ENCODE measurements at places on chromosomes 12 and 14.

GRCh38 chr12:66087365-66087943 is 43.1 kb downstream of the LLPH start:
- peak; percentile 58 for DNase-seq

DNA sequence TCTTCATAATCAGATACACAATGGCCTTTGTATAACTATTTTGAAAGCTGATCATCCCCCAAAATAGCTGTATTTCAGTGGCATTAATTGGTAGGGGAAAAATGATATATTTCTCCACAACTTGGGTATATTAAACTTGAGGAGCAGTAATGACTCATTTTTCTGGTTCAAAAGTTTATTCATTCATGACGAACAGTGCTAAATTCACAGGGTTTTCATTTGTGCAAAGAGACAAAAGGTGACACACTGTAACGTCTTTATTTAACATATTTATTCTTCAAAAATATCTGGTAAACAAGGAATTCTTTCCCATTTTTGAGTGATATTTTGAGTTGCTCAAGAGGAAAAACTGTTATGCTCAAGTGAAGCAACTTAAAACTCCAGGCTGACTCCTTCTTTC is 415.5 kb upstream of the SOX5 start:
- no peak for DNase-seq

DNA sequence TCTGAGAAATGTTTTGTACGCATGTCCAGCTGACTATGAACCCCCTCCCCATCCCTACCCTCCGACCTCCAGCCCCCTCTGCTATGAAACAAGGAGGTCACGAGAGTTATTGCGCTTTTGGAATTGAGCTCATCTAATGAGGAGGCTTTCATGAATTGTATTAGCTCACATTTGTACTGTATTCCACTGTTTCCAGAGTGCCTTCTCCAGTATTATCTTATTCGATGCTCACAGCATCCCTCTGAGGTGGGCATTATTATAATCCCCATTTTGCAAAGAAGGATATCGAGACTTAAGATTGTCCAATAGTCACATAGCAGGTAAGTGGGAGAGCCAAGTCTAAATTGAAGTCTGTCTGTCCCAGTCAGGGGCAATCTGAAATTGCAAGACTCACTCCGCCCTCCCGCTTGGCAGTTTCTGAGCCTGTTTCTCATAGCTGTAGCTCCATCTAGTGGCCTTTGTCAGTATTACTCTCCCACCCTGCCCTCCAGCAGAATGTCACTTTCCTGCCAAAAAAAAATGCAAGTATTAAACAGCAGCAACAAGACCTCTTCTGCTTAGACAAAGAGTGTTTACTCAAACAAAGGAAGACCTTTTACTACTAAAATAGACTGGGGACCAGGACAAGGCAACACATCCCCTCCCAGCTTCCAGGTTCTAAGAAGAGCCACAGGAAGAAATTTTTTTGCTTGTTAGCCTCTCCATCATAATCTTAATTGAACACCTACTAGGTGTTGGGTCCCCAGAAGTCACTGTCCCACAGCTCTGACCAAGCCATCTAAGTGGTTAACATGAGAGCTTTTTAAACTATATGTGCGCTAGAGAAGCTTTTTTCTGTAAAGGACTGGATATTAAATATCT is 48.6 kb upstream of the TMEM233 start:
- DNase-seq = peak; percentile 29

- no peak for DNase-seq
These were observed 226.7 kb upstream of the ABCD2 start for GRCh38 chr12:39846304-39846703.

DNA sequence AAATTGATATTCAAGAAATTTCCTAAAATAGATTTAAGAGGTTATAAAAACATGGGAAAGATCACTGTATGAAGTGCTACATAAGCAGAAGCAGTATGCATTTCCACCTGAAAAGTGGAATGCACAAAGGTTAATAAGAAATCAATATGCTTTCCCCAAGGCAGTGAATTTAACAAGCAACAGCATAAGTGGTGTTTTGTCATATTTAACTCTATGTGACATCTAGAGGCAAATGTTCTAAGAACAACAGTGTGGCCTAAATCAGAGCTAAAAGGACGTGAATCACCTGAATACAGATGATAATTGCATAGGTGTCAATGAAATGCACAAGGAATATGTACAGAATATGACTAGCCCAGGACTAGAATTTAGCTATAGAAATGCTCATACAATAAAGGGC is 49.5 kb downstream of the SLC2A13 start:
- no peak for DNase-seq

GRCh38 chr14:105845725-105846309 is 319.4 kb downstream of the TMEM121 start:
- no peak for DNase-seq

GRCh38 chr12:109567296-109567695 is 6.0 kb downstream of the MMAB start:
- DNase-seq = no peak

DNA sequence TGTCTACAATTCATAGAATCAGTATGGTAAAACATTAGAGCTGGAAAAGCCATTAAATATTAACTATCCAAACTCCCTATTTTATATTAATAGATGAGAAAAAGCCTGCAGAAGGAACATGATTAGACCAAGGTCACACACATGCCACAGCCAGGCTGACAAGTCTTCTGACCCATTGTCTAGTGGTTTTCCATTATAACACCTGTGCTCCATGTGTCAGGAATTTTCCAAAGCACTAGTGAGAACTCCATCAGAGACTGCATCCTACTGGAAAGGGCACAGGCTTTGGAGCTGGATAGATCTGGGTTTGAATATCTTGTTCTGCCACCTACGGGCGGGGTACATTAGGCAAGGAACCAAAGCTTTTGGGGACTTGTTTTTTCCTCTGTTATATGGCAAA is 325.5 kb downstream of the RAD51B start:
- no peak for DNase-seq

All from posterior cingulate gyrus (tissue), 11 donors.